Femur (tissue), 1 donor: ENCODE measurements at places on chromosomes 11 and 22.
A peak's percentile ranks its signal among the peaks of the same experiment; 100 is the strongest.

DNA sequence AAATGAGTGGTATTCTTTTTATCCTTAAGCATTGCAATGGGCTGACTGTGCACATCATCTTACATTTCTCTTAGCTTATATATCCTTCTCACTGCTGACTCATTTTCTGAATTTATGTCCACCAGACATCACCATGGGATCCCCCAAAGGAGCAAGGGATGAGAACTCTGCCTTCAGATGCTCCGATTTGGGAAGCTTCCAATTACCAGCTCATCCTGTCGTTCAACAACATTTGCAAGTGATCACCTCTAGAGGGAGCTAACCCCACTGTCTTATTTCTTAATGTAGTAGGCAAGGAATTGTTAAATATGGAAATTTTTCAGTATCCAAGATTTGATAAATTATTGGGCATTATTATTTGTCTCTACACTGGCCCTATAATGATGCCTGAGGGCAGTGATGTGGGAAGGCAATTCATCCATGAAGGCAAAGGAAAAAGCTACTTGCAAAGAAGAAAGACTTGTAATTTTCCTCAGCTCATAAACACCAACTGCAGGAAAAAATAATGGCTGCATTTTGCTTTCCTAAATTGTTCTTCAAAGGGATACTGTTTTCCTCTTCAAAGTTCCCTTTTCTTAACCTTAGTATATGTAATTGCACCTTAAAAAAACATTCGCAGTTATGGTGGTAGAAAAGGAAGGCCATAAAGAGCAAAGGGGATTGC lies 102.4 kb upstream of the FSHB start:
- no peak for DNase-seq

DNA sequence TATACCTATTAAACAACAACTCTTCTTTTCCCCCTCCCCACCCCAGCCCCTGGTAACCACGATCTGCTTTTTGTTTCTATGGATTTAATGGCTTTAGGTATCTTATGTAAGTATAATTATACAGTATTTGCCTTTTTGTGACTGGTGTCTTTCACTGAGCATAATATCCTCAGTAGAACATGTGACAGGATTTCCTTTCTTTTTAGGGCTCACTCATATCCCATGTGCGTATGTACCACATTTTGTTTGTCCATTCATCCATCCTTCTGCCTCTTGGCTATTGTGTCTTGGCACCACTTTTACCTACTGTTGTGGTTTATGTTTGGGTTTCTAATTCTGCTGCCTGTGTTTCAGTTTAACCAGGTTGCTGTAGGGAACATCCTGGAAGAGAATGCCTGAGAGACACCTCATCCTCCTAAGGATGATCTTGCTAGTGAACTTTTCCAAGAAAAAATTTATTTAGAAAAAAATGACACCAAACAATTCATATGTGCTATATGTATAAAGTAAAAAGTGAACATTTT lies 77.6 kb upstream of the SESN3 start:
- DNase-seq: no peak

- DNase-seq: no peak
These were observed 231.6 kb upstream of the UBASH3B start for GRCh38 chr11:122423886-122424285.

- peak; percentile 42 for DNase-seq
These were observed 1.5 kb downstream of the ADAMTS8 start for GRCh38 chr11:130426837-130427341.

- no peak for DNase-seq
These were observed 23.3 kb upstream of the GAL start for GRCh38 chr11:68661014-68661413.

DNA sequence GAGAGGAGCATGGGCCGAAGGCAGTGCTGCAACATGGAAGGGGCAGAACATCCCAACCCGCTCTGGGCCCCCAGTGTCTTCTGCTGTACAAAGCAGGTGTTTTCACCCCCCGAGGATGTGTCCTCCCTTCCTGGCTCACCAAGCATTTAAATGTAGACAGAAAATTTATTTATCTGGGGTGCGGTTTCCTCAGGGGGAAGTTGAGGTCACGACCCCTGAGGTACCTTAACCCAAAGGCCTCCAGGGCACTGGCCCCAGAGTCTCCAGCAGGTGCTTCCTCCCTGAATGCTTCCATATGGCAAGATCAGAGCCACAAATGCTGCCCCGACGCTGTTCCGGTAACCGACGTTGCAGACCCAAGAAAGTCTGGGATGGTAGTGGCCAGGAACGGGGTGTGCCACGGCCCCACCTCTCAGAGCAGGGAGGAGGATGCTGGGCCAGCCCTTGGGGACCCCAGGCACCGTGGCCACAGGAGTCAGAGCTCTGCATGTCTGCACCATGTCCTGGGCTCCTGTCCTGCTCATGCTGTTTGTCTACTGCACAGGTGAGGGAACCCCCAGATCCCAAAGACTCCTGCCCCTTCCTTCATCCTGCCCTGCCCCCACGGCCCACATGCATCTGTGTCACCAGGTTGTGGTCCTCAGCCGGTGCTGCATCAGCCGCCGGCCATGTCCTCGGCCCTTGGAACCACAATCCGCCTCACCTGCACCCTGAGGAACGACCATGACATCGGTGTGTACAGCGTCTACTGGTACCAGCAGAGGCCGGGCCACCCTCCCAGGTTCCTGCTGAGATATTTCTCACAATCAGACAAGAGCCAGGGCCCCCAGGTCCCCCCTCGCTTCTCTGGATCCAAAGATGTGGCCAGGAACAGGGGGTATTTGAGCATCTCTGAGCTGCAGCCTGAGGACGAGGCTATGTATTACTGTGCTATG lies at the start of gene VPREB1:
Gene VPREB1, plus strand, starts transcription at position 471 of the 935 bp plus-strand sequence. Its CDS starts 28 bp downstream, at position 499.
- peak; percentile 41 for DNase-seq

- DNase-seq: no peak
These were observed 14.0 kb upstream of the WDR74 start for GRCh38 chr11:62853279-62853965.

GRCh38 chr11:44979543-44980399 lies 29.1 kb upstream of the TP53I11 start:
- no peak for DNase-seq

GRCh38 chr22:21855676-21856075 lies 11.8 kb downstream of the MAPK1 start:
- no peak for DNase-seq

DNA sequence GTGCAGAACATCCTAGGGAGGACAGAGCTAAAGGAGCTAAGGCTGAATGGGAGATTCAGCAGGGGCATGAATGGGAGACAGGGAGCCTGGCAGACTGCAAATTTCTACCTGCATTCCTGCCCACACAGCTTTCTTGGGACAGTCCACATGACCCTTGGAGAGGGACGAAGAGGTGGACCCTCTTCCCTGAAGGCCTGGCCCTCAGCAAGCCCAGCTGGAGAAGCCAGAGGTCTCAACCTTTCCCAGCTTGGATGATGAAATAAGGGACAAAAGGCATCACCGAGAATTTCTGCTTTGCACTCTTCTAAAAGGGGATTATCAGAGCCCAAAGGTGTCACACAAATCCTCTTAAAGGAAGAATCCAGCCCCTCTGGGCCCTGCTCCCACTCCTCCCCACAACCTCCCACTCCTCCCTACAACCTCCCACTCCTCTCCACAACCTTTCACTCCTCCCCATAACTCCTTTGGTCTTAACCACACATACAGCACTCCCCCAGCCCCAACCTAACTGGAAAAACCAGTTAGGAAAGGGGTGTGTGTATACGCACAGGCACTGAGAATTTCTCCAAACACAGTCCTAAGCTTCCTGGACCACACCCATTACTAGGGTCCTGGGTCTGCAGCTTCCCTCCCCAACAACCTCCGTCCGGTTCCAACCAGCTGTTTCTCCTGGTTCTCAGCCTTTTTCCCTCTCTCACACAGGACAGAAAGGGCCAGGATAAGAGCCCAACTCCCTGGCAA lies 38.4 kb downstream of the RPL27A start:
- peak; percentile 68 for DNase-seq

- DNase-seq: no peak
These were observed 960 bp downstream of the TSSC4 start for GRCh38 chr11:2401436-2401984.

GRCh38 chr22:37277384-37277783 lies 4.9 kb upstream of the CYTH4 start:
- no peak for DNase-seq

DNA sequence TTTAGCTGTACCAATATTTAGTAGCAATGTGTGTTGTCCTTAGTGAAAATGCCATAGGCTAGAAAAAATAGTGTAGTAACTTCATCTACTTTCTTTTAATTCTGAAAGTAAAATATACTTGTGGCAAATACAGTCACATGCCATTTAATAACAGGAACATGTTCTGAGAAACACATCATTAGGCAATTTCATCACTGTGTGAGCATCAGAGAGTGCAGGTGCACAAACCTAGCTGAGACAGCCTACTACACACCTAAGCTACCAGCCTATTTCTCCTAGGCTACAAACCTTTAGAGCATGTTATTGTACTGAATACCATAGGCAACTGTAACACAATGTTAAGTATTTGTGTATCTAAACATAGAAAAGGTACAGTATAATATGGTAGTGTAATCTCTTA lies 127.0 kb upstream of the PITPNB start:
- DNase-seq: no peak

DNA sequence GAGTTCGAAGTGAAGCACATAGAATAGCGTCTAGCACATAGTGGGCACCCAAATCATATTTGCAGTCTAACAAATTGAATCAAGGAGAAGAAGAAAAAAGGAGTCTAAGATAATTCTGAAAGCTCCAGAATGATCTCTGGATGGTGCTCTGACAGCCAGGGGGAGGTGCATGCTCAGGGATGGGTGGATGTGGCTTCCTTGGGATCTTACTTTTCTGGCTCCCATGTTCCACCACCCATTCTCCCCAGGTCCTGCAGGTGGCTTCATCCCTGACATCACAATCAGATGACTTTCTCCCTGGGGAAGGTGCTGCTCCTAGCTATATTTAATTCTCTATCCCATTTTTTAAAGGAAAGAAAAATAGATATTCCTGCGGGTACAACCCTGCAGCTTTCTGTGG lies 381.9 kb downstream of the CADM1 start:
- no peak for DNase-seq

DNA sequence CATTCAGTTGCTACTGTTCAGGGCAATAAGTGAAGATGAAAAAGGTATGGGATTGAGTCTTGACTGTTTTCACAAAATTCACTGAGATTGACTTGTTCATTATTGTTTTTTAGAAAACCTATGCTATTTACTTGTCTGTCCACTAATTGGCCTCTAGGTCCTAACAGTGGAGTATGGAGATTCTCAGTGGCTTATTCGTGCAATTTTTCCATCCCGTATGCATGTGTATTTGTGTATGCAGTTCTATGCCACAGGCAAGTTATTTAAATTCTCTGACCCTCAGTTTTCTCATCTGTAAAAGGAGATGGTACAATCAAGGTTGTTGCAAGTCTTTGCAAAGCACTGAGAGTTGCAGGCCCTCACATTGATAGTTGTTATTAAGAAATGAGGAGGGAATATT lies 151.0 kb downstream of the BBOX1 start:
- no peak for DNase-seq

DNA sequence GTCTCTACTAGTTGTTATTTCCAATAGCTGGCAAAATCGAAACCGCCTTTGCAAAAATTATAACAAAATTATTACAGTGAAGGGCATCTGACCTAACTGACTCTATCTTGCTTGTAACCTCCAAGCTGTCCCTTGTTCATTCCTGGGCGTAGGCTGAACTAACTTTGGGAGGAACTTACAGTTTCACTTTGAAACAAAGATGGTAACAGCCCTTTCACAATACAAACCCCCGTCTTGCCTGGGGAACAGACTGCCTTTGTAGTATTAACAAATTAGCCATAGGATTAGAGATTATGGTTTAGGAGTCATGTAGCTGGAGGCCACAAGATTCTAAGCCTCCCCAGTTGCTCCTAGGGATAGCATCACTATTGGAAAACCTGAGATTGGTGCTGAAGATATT lies 131.6 kb upstream of the HSD17B12 start:
- DNase-seq: no peak

DNA sequence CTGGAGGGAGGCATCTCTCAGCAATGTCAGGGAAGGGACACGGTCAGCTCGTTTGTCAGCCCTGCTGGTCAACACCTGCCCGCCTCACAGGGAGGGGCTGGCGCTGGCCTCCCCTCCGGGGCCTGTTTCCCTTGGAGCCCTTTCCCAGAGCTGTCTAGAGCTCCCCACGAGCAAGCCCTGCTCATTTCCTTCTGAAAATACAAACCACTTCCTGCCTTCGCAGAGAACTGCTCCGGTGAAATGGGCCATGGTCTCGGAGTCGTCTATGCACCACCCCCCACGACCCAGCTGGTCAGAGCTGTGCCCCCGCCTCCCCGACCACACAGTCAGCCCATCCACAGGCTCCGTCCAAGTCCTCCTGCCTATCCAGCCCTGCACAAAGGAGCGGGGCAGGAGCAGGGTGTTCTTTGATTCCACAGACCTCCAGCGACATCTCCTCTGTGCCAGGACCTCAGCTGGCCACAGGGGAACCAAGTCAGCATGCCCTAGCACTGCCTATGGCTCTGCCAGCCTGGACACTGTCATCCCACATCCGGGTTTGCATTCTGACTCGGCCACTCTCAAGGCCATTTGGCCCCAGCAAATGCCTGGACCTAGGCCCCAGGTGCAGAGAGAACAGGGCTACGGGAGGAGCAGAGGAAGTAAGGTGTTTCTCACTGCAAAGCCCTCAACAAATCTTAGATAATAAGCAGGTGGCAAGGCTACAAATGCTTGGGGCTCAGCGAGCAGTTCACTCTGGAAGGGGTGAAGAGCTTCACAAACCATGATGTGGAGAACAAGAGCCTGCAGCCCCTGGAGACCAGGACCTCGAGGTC lies 82.1 kb upstream of the WNT11 start:
- no peak for DNase-seq

- no peak for DNase-seq
These were observed 99.6 kb downstream of the BRD1 start for GRCh38 chr22:49727881-49728569.

GRCh38 chr22:37188901-37189466 lies 937 bp upstream of the C1QTNF6 start:
- DNase-seq: no peak

DNA sequence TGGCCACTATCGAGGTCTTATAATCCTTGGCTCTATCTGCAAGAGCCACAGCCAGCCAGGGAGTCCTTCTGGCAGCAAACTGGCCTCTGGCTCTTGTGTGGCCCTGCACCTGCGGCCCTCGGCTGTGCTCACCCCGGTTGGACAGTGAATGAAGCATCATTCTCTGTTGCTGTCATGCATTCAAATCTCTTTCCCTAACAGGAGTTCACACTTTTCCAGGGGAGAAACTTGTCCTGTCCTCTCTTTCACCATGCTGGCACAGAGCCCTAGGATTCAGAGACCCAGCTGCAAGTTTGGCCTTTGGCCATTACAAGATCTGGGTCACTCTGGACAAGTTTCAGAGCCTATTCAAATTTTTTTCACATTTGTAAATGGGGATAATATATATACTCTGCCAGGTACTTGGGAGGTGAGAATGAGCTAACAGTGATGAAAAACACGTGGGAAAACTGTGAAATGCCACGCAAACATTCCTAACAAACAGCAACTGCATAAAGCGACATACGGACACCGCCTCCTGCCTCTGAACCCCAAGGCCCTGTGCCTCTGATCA lies 34.2 kb downstream of the TMEM184B start:
- DNase-seq: no peak
